CD4-positive, alpha-beta memory T cell (primary cell): ENCODE measurements at places on chromosomes 16 and 17. TPM values are rescaled to one million over a fixed set of nuclear protein-coding genes. Genes with fewer than 3 reads are reported as not detected.

Gene PPP1R27
- total RNA-seq, result not detected

Gene DOC2B
- total RNA-seq, result 0.06 TPM

- no peak for DNase-seq
- H3K4me3 ChIP-seq, result no peak overlapping the region
- H3K36me3 ChIP-seq, result peaks cover 9% of the 10 kb centered on the region
- no peaks in the 10 kb centered on the region for H3K27me3 ChIP-seq
- H3K4me1 ChIP-seq, result no peaks in the 10 kb centered on the region
These were observed 12.3 kb downstream of the PAM16 start for GRCh38 chr16:4338712-4339299.

- no peak overlapping the region for H3K27ac ChIP-seq
- H3K4me1 ChIP-seq, result no peaks in the 10 kb centered on the region
- no peaks in the 10 kb centered on the region for H3K27me3 ChIP-seq
- no peaks in the 10 kb centered on the region for H3K36me3 ChIP-seq
- no peak for DNase-seq
- no peak overlapping the region for H3K4me3 ChIP-seq
These were observed 770.1 kb downstream of the KCNJ18 start for GRCh38 chr17:22462461-22462860.

DNA sequence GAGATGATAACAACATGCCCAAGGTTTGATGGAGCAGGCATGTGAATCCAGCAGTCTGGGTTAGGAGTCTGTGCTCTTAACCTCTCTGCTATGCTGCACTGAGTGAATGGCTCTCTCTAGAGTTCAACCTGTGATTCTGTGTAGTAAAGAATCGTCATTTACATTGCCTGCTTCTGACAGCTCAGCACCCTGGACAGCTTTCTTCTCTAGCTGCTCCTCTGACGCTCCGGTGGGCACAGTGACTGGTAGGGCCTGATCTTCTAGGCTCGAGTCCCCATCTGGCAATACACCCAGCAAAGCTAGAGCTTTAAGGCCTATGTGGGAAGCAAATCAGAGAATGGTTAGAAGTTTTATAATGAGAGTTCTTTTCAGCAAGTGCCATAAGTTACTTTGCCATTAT, 85.3 kb upstream of the ATP2A3 start:
- H3K4me3 ChIP-seq, result no peak overlapping the region
- H3K36me3 ChIP-seq, result peaks cover 70% of the 10 kb centered on the region
- peaks cover 24% of the 10 kb centered on the region for H3K4me1 ChIP-seq

DNA sequence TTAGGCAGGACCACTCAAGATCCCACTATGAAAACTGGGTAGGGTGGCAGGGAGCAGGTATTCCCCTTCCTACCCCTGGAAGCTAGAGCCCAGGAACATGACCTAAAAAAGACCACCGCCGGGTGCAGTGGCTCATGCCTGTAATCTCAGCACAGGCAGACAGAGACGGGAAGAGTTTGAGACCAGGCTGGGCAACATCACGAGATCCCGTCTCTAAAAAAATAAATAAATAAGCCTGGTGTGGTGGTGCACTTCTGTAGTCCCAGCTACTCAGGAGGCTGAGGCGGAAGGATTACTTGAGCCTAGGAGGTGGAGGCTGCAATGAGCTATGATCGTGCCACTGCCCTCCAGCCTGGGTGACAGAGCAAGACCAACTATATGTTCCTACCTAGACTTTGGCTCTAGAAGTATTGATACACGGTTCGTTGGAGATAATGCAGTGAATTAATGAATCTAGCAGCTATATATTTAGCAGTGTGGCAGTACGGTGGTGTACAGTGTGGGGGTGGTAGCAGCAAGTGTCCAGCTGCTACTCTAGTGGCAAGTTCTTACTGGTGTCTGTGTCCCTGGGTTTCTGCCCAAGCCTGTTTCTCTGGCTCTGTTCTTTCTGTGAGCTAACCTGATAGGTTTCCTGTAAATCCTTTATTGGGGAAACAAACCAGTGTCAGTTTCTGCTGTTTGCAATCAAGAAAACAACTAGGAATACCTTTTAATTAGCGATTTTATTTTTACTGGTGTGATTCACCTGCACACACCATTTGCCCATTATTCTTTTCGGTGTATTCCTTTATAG, 3.3 kb upstream of the USP31 start:
- H3K27me3 ChIP-seq, result peaks cover 8% of the 10 kb centered on the region
- H3K36me3 ChIP-seq, result no peaks in the 10 kb centered on the region
- H3K27ac ChIP-seq, result no peak overlapping the region

DNA sequence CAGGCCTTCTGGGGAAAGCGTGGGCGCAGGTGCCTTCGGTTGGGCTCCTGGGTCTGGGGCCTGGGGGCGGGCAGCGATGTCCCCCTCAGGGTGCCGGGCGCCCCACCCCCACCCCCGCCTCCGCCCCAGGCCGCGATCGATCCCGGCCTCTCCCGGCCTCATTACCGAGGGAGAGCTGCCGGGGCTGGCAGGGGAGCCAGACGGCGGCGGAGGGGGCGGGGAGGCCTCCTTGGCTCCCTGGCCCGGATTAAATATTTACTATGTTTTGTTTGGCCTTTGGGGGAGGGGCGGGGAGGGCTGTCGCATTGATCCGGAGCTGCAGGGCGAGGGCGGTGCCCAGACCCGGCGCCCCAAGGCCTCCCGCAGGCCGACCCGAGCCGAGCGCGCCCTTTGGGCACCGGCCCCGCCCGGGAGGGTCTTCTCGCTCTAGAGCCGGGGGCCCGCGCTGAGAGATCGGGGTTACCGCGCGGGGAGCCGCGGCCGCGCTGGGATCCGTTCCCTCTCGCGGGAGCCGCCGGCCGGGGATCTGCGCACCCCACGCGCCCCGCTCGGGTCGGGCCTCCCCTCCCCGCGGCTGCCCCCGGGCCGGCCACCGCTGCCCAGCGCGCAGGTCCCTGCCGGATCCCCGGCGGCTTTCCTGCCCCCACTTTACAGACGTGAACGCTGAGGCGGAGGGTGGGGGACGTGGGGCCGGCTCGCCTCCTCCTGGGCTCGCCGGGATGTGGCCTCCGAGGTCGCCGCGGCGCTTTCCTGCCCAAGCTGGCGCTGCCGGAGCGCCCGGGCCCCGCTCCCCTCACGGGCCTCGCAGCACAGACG, 27.0 kb downstream of the RTN4RL1 start:
- H3K27ac ChIP-seq, result no peak overlapping the region
- H3K36me3 ChIP-seq, result no peaks in the 10 kb centered on the region
- peaks cover 4% of the 10 kb centered on the region for H3K27me3 ChIP-seq
- DNase-seq, result no peak
- H3K4me3 ChIP-seq, result no peak overlapping the region
- H3K4me1 ChIP-seq, result no peaks in the 10 kb centered on the region

DNA sequence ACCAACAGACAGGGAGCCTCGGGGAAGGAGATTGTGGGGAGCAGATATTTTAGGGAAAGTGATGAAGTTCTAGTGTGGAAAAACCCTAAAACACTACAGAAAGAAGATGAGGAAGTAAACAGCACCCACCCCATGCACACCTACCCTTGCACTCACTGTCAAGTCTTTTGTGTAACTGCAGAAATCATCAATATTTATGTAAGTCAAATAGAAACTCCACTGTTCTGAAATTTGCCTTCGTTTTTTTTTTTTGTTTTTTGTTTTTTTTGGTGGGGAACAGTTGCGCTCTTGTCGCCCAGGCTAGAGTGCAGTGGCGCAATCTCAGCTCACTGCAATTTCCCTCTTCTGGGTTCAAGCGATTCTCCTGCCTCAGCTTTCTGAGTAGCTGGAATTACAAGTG, 273.4 kb downstream of the CPPED1 start:
- peaks cover 8% of the 10 kb centered on the region for H3K36me3 ChIP-seq
- DNase-seq, result no peak
- H3K4me1 ChIP-seq, result peaks cover 30% of the 10 kb centered on the region
- no peak overlapping the region for H3K27ac ChIP-seq
- no peak overlapping the region for H3K4me3 ChIP-seq

DNA sequence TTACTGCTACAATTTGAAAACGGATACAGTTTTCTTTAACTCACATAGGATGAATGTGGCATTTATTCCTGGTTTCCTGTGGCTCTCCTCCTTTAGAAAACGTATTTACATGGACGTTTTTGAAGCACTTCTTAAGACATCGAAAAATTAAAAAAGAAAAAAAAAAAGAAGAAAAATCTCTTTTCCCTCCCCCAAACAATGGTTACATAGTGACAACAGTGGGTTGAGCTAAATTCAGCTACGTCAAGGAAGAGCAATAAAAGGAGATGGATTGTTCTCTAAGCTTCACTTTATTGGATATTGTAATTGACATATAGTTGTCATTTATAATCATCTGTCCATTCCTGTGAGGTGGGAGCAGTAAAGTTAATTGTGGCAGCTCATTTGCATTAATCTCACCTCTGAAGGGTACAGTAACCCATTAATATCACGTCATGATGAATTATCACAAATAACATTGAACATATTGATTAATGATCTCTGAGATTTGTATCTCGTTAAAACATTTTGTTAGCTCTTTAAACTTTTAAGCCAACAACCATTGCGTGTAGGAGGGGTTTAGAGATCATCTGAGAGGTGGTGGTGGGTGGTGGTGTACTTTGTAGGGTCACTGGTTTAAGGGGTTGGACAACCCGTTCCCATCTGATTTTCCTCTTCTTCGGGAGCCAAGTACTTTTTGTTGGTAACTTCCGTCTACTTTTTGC, 184.2 kb downstream of the WWOX start:
- H3K4me3 ChIP-seq, result no peak overlapping the region
- H3K4me1 ChIP-seq, result no peaks in the 10 kb centered on the region
- no peak for DNase-seq
- no peaks in the 10 kb centered on the region for H3K27me3 ChIP-seq
